ENCODE measurements at places on chromosomes 11 and 22.

- no peak for DNase-seq
Measured at GRCh38 chr11:69873166-69874077, 54.2 kb upstream of the FGF3 start.

- no peak for DNase-seq
Measured at GRCh38 chr11:130062026-130062425, 7.7 kb upstream of the APLP2 start.

GRCh38 chr11:119975561-119976152 is 162.3 kb downstream of the TRIM29 start:
- no peak for DNase-seq

- DNase-seq: no peak
Measured at GRCh38 chr11:123169821-123170220, 25.2 kb downstream of the CLMP start.

- DNase-seq: peak; percentile 86
Measured at GRCh38 chr11:45857961-45858474, 10.7 kb downstream of the CRY2 start.

DNA sequence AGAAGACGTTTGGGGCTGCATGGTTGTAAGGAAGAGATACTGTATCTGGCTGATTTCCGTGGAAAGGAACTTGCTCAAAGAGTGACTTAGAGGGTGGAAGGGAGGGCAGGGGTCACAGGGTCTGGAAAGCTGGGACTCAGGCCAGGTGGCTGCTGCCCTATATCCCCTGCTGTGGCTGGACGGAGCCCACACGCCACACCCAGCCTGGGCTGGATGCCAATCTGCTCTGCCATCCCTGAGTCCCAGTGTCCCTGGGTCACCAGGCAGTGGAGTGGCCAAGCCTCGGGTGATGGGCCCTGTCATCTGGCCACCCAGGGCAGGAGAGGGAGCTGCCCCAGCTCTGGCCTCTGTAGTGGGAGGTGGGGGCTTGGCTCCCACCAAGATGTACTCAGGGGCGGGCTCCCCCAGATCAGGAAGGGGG is 26.5 kb upstream of the KRTAP5-7 start:
- no peak for DNase-seq

GRCh38 chr11:32701616-32702015 is 92.8 kb downstream of the CCDC73 start:
- DNase-seq: no peak

DNA sequence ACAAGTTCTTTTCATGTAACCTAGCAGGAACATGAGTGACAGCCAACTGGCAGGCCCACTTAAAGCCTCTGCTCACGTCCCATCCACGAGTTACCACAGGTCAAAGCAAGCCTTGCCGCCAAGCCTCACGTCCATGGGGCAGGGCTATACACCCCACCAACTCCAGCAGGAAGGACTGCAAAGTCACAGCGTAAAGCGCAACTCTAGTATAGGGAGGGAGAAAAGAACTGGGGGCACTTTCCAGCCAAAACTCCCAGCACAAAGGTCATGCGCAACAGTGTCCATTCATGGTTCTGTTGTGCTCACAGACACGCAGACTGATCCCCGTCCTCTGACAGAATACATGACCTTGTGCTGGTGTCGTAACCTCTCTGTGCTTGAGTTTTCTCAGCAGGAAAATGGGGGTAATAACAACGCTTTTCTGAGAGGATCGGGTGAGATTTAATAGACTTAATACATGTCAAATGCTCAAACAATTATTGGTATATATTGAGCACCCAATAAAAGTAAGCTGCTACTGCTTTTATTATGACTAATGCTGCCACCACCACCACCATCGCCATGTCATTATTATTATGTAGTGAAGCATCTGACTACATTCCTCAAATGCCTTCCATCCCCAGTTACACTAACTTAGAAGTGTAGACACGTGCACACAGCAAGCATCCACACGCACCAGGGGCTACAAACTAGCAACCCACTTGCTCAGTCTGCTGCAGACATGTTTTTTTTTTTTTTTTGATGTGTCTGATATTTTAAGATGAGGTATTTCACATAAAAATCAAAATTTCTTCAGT is 104.4 kb upstream of the PARVA start:
- DNase-seq: no peak

DNA sequence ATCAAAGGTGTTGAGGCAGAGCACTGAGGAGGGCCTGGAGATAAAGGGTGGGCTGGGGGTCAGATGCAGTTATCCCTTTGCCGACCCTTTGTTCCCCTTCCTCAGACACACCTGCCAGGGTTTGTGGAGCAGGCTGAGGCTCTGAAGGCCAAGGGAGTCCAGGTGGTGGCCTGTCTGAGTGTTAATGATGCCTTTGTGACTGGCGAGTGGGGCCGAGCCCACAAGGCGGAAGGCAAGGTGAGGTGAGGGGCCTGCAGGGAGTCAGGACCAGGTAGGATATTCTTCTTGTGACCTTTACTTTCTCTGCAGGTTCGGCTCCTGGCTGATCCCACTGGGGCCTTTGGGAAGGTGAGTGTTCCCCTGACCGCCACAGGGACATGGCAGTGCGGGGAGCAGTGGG is 2.6 kb downstream of the PRDX5 start:
- DNase-seq: no peak

- no peak for DNase-seq
Measured at GRCh38 chr11:64234647-64235379, 429 bp downstream of the VEGFB start.

DNA sequence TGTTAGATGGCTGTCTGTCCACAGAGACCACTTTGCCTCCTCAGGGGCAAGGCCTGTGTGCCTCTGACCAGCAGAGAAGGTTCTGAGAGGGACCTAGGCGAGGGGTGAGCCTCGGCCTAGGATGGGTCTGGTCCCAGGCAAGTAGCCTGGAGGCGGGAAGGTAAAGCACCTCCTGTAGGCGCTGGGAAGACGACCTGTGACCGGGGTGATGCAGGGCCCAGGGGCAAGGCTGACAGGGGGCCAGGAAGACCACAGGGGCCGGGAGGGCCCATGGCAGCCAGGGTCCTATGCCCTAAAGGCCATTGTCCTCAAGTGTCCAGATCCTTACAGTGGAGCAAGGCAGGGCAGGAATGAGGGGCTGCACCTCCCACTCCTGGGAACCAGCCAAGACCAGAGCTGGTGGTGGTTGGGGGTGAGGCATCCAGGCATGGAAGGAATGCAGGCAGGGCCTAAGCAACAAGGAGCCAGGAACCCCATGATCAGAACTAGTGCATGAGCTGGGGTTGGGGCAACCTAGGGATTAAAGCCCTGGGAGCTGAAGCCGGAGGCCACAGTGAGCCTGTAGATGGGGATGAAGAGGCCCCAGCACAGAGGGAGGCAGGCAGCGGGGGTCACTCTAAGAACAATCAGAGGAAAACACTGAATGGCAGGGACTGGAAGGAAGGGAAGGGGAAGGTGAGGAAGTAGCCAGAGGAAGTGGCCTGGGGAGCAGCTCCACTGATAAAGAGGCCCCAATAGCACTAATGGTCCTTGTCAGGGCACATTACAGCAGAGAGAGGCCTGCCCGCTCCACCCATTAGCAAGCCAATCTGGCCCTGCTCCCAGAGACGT is 32.9 kb upstream of the KLHL35 start:
- DNase-seq: no peak

- no peak for DNase-seq
Measured at GRCh38 chr11:79940165-79940564, 499.3 kb upstream of the TENM4 start.

- no peak for DNase-seq
Measured at GRCh38 chr11:126512741-126513715, 157.5 kb downstream of the ST3GAL4 start.

GRCh38 chr11:47395223-47396048 is 13.0 kb upstream of the SLC39A13 start:
- no peak for DNase-seq

DNA sequence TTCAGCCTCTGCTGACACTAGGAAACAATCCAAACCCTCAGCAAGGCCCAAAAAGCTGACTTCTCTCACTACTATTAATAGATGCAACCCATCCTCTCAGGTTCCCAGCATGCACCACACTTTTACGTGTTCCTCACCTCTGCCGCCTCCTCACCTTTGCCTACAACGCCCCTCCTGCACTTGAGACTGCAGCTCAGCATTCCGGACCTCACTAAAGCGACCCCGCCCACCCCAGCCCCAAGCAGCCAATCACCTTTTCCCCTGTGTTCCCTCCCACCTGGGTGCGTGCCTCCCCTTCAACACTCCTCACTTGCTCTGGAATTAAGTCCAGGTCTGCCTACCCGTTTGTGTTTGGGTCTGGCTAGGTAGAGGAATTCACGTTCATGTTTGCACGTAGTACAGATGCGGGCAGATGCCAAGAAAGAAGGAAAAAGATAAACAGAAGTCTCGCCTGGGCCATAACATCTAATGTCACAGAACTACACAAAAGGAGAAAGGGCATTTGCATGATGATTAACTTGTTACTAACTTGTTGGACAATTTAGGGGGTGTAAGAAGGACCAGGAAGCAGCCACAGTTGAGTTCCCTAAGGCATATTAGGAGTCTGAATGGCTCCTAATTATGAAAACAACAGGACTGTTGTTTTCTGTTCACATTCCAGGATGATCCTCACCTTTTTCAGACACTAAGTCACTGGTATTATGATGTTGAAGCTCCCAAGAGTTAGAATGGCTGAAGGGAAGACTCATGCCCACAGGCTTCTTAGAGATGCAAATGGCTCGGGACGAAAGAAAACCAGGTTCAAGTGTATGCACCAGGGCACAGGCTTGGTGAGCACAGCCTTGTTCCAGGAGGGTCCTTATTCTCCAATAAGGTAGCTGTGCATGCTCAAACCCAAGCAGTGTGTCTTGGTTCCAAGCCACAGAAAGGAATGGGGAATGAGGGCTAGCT is 102.2 kb downstream of the MICAL3 start:
- no peak for DNase-seq

- no peak for DNase-seq
Measured at GRCh38 chr11:1202154-1202775, 20.6 kb upstream of the MUC5B start.

DNA sequence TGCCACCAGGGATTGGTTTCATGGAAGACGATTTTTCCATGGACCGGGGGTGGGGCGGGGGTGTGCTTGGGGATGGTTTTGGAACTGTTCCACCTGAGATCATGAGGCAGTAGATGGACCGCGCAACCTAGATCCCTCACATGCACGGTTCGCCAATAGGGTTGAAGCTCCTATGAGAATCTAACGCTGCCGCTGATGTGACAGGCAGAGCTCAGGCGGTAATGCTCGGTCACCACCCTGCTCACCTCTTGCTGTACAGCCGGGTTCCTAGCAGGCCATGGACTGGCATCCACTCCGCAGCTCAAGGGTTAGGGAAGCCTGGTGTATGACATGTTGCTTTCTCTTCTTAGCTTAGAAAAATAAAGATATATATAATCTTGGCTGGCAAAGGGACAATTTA is 22.0 kb downstream of the RBX1 start:
- DNase-seq: no peak

GRCh38 chr11:64777449-64778222 is 706 bp downstream of the SF1 start:
- peak; percentile 95 for DNase-seq

DNA sequence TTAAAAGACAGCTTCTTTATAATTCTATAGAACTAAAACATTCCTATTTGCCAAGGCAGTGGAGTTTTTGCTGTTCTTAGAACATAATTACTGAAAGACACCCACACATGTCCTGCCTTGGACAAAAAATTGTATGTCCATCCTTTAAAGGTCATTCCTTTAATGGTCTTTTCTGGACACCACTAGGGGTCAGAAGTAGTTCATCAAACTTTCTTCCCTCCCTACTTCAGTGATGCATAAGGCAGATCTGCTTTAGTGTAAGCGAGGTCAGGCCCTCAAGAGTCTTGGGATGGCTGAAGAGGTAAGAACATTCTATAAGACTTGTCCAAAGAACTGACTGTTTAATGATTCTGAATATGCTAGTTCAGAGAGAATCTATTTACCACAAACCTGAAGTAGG is 4.3 kb upstream of the OR51V1 start:
- peak; percentile 8 for DNase-seq

- DNase-seq: peak; percentile 66
Measured at GRCh38 chr11:122341477-122341876, 225.5 kb upstream of the BLID start.

GRCh38 chr11:70173018-70173417 is 30.1 kb upstream of the FADD start:
- DNase-seq: no peak

GRCh38 chr22:17787241-17787640 is 13.0 kb upstream of the BID start:
- DNase-seq: no peak

GRCh38 chr22:27144321-27144720 is 486.9 kb downstream of the MIAT start:
- no peak for DNase-seq

DNA sequence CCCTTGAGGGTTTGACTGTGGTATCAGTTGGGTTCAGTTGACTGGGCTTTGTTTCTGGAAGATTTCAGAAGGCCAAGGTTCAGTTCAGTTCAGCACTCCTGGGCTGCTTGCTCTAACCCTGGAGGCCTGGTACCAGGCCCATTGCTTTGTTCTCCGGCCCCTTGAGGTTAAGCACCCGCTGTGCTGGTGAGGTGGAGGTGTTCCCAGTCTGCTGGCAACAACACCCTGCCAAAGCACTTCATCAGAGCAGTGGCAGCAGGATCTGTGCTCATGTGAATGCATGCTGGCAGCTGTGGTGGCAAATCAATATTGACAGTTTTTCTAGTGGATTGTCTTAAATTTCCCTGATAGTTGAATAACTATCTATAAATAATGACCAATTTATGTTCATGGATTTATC is 3.8 kb upstream of the SCGB1D1 start:
- no peak for DNase-seq

GRCh38 chr11:102276783-102277182 is 40.5 kb upstream of the BIRC3 start:
- DNase-seq: no peak

DNA sequence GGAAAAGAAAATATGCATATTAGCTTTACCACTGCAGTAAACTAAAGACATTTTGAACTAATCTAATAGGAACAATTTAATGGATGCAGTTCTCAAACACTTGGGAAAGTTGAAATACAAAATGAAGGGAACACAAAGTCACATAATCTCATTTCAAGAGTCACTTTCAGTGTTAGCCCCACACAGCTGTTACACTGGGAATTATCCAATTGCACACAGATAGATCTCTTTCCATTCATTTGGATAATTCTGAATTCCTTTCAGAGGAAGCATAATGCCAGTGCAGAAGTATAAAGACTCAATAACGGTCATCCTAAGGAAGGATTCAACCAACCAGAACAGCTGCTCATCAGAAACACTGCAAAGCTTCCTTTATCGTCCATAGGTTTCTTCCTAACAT is 173.3 kb downstream of the GRIA4 start:
- DNase-seq: no peak

- no peak for DNase-seq
Measured at GRCh38 chr11:67516806-67517205, 6.4 kb downstream of the CABP2 start.

GRCh38 chr11:2305788-2306451 is 4.1 kb downstream of the TSPAN32 start:
- peak; percentile 63 for DNase-seq

Data from muscle of back (tissue), 13 donors.